ENCODE measurements at places on chromosomes 12 and 14.

DNA sequence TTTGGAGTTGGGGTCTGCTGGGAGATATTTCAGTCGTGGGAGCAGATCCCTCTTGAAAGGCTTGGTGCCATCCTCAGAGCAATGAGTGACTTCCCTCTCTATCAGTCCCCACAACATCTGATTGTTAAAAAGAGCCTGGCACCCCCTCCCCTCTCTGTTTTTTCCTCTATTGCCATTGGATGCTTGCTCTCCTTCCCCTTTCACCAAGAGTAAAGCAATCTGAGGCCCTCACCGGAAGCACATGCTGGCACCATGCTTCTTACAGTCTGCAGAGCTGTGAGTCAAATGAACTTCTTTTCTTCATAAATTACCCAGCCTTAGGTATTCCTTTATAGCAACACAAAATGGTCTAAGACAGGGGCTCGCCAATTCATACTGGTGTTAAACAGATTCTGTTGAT, 99.1 kb upstream of the CCND2 start:
- no peak for DNase-seq

GRCh38 chr14:71703477-71703876, 228.8 kb upstream of the RGS6 start:
- DNase-seq, result peak; percentile 87

DNA sequence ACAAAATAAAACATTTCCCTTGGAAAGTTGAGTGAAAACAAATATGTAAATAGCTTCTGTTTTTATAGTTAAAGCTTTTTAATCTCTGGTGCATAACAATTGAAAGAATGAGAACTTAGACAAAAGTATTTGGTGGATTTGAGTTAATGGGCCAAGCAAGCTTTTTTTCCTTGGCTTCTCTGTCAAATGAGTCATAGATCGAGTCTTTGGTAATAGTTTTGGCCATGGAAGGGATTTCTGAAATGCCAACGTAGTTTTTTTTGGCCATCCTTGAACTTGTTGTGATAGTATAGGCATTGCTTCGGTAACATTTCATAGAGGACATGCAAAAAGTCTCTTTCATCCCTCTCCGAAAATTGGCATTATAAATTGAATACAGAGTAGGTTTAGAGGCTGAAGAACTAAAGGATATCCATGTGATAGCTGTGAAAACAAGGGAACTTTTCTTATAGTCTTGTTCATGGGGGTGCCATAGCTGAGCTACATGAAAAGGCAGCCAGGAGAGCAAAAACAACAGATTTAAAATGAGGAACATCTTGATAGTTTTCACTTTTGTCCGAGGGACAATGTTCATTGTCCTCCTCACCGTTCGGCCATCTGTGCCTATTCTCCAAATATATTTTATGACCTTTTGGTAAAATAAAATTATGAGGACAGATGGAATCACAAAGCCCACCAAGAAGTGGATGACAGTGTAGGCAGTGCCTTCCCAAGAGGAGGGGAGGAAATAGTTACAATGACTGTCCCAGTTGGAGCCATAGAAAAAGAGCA, 34.7 kb downstream of the GPR19 start:
- no peak for DNase-seq

GRCh38 chr14:100762089-100762515, 35.4 kb downstream of the DLK1 start:
- no peak for DNase-seq

GRCh38 chr14:60647837-60648248, 1.4 kb downstream of the SIX1 start:
- peak; percentile 32 for DNase-seq

DNA sequence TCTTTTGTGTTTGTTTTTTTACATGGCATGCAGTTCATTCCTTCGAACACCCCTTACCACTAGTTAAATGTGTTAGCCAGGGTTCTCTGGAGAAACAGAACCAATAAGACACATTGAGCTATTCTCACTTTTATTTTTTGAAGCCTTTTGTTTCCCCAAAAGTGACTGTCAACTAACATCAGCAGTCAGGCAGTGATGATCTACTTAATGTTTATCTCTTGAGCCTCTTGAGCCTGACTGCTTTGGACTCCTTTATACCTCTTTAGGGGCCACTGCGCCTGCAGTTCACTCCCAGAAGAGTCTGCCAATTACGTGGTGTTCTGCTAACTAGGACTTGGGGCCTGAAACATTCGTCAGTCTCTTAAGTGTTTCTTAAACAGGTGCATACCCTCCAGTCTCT, 163.7 kb upstream of the FLRT2 start:
- no peak for DNase-seq

- no peak for DNase-seq
Measured at GRCh38 chr12:9049520-9050133, 60.3 kb downstream of the KLRG1 start.

- DNase-seq, result no peak
Measured at GRCh38 chr14:95206534-95206933, 49.2 kb upstream of the DICER1 start.

Measured in right hindlimb (tissue), 1 donor.